Esophagus muscularis mucosa (tissue), 4 donors: ENCODE measurements at places on chromosomes 1 and 21. TPM values are rescaled to one million over a fixed set of nuclear protein-coding genes. Genes with fewer than 3 reads are reported as not detected.

RORC gene
- total RNA-seq: not detected

SNX7 gene
- total RNA-seq: 28.7 TPM

LHX4 gene
- total RNA-seq: not detected

SGIP1 gene
- 9.1 TPM for total RNA-seq

LRRC39 gene
- 0.97 TPM for total RNA-seq

SLC1A7 gene
- total RNA-seq: 0.69 TPM

ZNF644 gene
- total RNA-seq: 45.4 TPM

PLPP3 gene
- total RNA-seq: 160 TPM

SH2D2A gene
- not detected for total RNA-seq

ERG gene
- 11.8 TPM for total RNA-seq

KIRREL1 gene
- total RNA-seq: 41.9 TPM

DCLRE1B gene
- total RNA-seq: 6.3 TPM

MNDA gene
- total RNA-seq: 3.9 TPM

- DNase-seq: no peak
Measured at GRCh38 chr1:155082301-155083051, 3.8 kb downstream of the EFNA3 start.

DNA sequence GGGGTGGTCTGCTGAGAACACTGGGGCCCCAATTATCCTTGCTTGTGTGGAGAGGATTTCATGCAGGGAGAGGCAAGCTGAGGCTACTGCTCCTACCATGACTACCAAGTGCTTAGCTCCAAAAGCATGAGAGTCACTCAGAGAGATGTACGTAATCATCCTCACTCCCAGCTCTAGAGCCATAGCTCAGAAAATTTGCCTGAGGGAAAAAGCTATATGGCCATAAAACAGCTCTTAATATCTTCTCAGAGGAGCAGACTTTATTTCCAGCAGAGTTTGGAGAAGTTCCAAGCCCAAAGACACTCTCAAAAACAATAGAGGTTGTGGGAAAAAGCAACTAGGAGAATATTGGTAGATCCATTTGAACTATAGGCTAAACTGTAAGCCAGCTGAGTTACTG is 106.4 kb upstream of the PBX1 start:
- no peak for DNase-seq

DNA sequence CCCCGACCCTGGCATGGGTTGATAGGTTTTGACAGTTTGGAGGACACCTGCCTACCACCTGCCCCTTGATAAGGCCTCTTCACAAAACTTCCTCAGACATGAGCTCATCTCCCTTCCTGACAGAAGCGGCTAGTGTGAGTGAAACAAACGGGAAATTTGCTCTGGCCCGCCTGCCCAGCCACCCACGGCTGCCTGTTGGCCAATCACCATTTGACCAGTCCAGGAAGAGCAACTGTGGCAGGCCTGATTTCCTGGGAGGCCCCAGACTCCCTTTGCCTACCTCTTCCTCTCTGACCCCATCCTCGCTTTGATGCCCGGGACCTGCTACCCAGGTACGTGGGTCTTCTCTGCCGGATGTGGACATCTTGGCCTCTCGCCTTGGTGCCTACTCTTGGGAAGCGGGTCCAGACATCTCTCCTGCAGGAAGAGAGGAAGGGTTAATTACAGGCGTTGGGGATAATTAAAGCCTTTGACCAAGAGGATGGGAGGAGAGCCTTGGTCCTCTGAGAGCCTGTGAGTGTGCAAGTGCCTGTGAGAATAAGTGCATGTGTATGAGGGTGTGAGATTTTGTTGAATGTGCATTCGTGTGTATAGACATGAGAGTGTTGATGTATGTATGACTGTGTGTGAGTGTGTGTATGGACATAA is 1.1 kb upstream of the EPHA2 start:
- DNase-seq: no peak

DNA sequence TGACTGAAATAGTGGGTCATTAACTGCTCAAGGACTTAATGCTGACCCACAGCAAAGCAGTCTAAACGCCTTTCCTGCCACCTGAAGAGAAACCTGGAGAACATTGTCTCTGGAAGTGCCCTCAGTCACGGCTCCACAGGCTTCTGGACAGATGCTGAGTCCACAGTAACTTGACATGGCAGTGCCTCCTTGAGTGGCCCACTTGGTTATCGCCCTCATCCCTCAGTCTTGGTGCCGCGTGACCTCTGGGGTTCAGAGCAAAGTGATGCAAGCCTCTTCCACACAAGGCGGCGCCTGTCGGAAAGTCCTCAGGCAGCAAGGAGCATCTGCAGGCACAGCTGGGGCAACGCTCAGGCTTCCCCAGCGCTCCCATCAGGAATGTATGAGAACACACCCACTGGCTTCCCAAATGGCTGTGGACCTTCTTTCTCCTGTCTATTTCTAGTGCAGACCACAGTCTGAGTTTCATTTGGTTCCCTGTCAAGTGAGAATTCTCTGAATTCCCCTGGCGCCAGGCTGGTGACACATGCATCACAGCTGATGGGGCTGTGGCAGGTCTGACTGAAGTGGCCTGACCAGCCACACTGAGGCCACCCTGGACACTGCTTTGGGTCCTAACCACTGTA is 13.0 kb upstream of the ANGPTL7 start:
- no peak for DNase-seq

- peak; percentile 12 for DNase-seq
Measured at GRCh38 chr1:89743788-89744187, 77.0 kb upstream of the LRRC8D start.

- no peak for DNase-seq
Measured at GRCh38 chr1:154992721-154993571, 440 bp upstream of the LENEP start.

DNA sequence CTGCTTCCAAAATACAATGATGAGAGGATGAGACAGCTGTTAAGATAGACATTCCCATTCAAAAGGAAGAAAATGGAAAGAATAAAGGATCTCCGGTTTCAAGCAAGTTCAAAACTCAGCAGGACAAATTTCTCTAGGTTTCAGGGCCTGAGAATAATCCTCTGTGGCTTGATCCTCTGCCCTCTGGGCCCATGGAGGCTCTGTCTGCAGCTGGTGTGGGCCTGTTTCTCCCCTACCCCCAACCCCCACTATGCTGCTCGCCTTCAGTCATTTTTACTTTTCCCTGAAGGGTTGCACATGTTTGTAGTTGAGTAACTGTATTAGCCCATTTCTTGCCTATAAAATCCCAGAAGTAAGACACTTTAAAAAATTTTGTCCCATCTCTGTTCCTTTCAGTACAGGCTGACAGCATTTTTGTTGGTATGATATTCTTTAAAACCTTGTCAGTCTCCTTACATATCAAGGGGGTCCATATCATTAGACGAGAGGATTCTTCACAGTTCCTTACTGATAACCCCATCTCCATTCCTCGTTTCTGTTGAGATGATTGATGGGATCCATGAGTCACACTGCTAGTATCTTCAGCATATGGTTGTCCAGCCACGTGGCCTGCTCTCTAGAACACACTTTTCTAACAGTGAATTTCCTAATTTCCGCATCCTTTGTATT is 10.5 kb downstream of the ZMYM4 start:
- DNase-seq: no peak

- DNase-seq: no peak
Measured at GRCh38 chr1:229874609-229875008, 192.4 kb upstream of the GALNT2 start.

DNA sequence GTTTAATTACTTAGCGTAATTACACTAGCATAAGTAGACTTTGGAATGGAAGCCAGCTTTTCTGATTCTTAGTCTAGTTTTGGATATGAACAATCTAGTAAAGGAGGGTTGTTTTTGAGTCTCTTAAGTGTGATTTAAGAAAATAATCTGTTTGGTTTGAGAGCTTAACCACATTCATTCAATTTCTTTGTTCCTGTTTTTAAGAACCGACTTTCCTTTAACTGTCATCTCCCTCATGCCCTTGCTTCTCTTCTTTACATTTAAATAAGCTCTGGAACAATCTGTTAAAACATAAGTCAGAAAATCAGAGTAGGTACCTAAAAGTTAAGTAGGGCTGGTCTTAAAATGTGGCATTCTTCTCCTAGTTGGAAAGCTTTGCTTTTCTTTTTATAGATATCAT is 27.7 kb downstream of the CDC42 start:
- no peak for DNase-seq

GRCh38 chr1:160099716-160100375 is 1.4 kb upstream of the IGSF8 start:
- DNase-seq: no peak

DNA sequence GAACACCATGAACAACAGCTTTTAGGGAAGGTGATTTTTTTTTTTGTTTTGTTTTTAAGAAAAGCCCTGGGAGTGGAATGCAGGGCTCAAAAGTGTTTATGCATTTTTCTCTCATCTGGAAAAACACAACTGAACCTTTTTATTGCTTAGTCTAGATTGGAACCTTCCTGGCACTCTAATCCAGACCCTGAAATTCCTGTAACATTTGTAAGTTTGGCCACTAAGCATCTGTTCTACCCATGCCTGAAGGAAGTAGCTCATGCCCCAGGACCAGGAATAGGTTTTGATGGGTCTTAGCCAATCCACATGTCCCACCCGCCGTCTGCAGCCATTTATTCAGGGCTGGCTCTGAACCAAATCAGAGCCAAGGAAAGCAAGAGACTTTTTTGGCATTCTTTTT is 39.7 kb upstream of the SLC2A1 start:
- DNase-seq: no peak

- DNase-seq: no peak
Measured at GRCh38 chr1:200889571-200889970, 5.1 kb upstream of the INAVA start.

DNA sequence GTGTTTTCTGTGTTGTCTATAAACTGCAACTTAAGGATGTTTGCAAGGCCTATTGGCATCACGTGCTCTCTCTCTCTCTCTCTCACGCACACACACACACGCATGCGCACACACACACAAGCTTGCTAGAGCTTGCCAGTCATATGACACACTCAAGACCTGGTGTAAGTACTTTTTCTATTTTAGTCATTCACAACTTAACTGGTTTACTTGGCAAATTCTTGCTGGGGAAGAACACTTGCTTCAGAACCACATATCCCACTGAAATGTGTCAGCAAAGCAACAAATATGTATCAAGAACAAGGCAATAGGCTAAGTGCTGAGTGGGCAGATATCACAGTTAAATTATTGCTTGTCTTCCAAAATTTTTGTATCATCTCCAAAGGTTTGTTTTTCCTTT is 107.8 kb downstream of the DISC1 start:
- DNase-seq: no peak

- DNase-seq: no peak
Measured at GRCh38 chr1:34749992-34750391, 4.9 kb upstream of the GJB5 start.

GRCh38 chr21:15442743-15443469 is 286.9 kb upstream of the USP25 start:
- DNase-seq: no peak

DNA sequence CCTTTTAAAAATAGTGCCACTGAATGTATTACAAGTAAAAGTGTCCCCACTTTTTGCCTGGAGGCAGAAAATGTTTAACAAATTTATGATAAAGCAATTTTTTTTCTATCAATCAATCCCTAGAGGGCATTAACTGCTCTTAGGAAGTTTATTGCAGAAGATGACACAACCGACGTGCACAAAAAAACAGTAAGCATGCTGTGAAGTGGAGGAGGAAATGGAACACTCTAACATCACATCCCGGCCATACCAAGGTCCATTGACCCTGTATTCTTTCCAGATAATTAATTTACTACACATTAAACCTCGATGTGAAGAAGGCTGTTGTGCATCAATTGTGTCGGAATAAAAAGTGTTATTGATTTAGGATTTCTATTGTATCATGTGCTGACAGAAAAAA is 264.9 kb upstream of the NR5A2 start:
- no peak for DNase-seq

DNA sequence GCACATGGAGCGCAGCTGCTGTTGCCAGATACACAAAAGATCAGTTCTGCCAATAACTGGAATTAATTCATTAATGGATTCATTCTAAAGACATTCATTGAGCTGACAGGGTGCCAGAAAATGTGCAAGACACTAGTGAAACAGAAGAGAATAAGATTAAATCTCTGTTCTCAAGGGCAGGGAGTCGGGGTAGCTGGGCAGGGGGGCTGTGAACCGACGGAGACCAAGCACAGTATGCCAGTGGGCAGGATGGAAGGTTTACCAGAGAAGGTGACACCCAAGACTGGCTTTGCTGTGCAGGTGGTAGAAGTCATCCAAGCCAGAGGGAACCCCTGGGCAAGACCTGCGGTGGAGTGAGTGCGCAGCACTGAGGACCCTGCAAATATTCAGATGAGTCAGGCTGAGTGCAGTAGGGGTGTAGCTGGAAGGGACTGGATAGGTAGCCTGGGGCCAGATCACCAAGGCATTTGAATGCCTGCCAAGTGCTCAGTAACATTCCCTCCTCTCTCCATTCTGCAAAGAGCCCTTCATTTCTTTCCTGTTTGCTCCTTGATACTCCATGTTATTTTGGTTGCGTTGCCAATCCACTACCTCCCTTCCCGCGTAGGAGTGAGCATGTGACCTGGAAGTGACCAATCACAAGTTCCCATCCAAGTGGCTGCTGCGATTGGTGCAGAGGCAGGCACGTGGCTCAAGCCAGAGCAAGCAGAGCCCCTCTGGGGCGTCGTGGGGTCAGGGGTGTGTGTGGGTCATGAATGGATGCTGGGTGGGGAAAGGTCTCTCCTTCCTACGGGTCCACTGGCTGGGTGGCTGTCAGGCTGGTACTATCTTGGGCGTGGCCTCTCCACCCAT is 413.1 kb downstream of the PTPRU start:
- no peak for DNase-seq

- no peak for DNase-seq
Measured at GRCh38 chr1:12434174-12434573, 183.8 kb downstream of the DHRS3 start.

GRCh38 chr1:189658381-189658780 is 819.3 kb downstream of the BRINP3 start:
- no peak for DNase-seq

GRCh38 chr1:59029411-59030167 is 245.7 kb upstream of the JUN start:
- no peak for DNase-seq

DNA sequence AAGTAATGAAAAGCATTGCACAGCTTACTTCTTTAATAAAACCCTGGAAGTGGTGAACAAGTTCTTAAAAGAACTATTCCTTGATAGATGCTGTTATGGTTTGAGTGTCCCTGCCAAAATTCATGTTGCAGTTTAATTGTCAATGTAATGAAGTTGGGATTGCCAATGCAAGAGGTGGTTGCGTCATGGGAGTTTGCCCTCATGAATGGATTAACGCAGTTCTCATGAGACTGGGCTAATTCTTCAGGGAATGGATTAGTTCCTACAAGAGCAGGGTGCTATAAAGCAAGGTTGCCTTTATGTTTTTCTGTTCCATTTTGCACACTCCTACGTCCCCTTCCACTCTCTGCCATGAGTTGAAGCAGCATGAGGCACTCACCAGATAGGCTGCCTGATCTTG is 446.7 kb upstream of the B3GALT2 start:
- DNase-seq: no peak

- no peak for DNase-seq
Measured at GRCh38 chr1:151371370-151372057, 991 bp downstream of the SELENBP1 start.

GRCh38 chr1:94579876-94580294 is 38.3 kb upstream of the F3 start:
- peak; percentile 85 for DNase-seq
